Osteoblast (primary cell): ENCODE measurements at places on chromosomes 13 and 19. TPM values are rescaled to one million over a fixed set of nuclear protein-coding genes. Genes with fewer than 3 reads are reported as not detected.

SELENOV gene
- not detected in 2 replicates for total RNA-seq

KCNN4 gene
- 6.5 and 7.2 TPM in 2 replicates for total RNA-seq

CPB2 gene
- not detected in 2 replicates for total RNA-seq

CGB7 gene
- total RNA-seq = under 0.01 and 0.29 TPM in 2 replicates

RPL18A gene
- 786 and 869 TPM in 2 replicates for total RNA-seq

TNNI3 gene
- not detected in 2 replicates for total RNA-seq

KLK15 gene
- total RNA-seq = not detected in 2 replicates

TRAPPC5 gene
- 23.3 and 26.4 TPM in 2 replicates for total RNA-seq

CYP4F8 gene
- not detected in 2 replicates for total RNA-seq

ZNF534 gene
- total RNA-seq = not detected in 2 replicates

ZFR2 gene
- not detected in 2 replicates for total RNA-seq
